ENCODE measurements at places on chromosomes 11 and 22.

- DNase-seq, result no peak
Observed at GRCh38 chr11:125157953-125158680, 6.4 kb upstream of the PKNOX2 start.

DNA sequence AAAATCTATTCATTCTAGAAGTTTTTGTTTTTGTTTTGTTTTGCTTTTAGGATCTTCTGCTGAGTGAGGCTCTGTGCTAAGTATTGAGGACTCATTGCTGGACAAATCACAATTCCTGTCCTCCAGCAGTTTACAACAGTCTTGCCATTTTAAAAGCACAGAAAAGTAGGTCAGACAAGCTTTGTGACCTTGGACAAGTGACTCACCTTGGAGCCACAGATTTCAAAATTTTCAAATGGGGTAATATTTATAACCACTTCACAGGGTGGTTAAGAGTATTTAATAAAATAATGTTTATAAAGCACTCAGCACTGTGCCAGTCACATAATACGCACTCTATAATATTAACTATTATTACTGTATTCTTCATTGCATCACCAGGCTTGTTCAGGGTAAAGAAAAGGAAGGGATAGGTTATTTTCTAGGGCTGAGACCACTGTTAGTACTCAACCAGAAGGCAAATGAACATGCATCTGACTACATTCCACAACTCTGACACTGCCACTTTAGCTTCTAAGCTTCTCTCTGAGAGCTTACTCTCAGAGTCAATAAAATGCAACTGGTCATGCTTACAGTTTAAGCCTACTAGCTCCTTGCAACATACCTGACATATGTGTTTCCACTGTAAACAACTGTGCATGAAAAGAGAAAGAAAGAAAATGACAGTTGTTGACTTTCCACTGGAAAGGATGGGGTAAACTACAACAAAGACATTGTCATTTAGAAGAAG, 63.2 kb upstream of the FIBIN start:
- no peak for DNase-seq

GRCh38 chr11:90845799-90846198, 623.0 kb upstream of the CHORDC1 start:
- no peak for DNase-seq

DNA sequence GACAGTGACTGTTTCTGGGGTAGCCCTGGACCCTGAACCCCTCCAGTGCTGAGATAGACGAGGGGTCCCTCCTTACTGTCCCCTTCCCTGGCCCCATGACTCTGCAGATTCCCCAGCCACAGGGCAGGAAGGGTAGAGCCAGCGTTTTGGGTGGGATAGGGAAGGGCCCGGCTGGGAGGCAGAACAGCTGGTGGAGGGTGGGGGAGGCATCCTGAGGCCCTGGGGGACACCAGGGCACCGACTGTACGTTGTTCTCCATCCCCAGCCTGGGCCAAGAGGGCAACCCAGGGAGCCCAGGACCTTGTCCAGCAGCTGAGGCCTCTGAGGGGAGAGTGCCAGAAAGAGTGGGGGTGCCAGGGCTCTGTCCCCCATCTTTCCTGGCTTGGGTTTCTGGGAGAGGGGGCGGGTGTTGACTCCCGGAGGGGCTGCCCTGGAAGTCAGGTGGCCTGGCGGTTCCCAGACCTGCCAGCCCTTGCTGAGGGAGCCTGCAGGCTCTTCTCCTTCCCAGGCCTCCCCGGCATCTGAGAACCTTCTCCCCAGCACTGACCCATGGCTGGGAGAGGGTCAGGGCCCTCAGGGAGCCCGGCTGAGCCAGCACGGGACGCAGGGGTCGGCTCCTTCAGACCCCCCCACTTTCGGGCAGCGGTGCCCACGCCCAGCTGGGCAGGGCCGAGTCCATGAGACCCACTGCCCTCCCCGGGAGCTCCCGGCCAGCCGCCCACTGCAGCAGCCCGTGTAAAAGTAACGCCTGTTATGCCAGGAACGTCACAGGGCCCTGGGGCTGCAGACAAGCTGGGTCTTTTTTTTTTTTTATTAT, 30.3 kb downstream of the IGF2 start:
- no peak for DNase-seq

DNA sequence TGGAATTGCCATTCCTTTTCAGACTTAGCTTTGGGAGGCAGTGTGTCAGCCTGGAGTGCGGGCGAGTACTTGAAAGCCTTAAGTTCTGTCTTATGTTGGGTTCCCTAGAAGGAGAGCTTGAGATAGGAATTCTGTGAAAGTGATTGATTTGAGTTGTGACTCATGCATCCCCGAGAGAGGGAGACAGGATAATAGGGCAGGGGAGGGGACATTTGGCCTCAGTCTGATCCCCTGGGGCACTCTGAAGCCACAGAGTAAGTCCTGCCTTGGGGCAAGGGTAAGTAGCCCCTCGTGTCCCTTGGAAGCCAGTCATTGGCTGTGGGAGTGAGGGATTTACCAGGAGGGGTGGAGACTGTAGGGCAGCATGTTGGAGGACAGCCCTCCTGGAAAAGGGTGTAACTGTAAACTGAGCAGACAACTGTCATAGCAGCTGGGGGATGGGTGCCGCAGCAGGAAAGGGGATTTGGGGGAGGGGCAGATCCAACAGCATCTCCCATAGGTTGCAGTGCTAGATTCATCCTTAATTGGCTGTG, 44.0 kb downstream of the KIAA1671 start:
- no peak for DNase-seq

- no peak for DNase-seq
Observed at GRCh38 chr11:72655896-72656464, 18.2 kb downstream of the PDE2A start.

- no peak for DNase-seq
Observed at GRCh38 chr11:16001899-16002426, 354.4 kb downstream of the SOX6 start.

- no peak for DNase-seq
Observed at GRCh38 chr11:70759846-70760245, 361.5 kb downstream of the CTTN start.

DNA sequence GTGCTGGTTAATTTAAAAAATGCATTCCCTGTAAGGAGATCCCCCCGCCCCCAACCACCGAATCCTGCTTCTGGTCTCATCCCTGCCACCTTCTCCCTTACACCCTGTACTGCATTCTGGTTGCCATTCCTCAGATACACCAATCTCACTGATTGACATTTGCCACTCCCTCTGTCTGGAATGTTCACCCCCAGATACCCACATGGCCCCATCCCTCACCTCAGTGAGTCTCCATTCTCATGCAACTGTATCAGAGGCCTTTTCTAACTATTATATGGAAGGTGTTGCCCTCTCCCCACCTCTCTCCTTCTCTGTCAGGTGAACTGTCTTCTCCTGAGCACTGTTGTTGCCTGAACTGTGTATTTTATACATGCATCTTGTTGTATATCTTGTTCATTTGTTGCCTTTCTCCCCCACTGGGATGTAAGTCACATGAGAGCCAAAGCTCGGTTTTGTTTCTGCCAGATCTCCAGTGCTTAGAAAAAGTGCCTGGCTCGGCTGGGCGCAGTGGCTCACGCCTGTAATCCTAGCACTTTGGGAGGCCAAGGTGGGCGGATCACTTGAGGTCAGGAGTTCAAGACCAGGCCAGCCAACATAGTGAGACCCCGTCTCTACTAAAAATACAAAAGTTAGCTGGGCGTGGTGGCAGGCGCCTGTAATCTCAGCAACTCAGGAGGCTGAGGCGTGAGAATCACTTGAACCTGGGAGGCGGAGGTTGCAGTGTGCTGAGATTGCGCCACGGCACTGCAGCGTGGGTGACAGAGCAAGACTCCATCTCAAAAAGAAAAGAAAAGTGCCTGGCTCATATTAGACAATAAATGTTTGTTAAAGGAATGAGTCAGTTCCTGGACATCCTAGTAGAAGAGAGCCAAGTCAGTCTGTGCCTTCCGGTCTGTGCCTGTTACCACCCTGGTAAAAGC, 61.0 kb downstream of the TNRC6B start:
- DNase-seq, result no peak

DNA sequence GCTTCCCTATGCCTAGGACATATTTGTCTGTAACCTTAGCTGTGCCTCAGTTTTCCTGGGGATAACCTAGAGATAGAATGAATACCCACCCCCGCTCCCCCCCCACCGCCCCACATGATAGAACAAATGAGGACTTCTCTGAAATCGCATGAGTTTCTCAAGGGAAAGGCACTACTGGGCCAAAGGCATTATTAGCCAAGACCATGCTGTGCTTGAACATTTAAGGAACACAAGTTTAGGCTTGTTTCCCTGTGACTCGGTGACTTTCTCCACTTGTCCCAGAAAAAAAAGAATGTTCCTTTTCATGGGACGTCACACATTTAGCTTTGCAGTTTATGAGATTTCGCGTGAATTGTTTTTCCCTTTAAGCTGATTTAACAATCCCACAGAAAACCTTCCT, 51.4 kb upstream of the CRTAM start:
- no peak for DNase-seq

DNA sequence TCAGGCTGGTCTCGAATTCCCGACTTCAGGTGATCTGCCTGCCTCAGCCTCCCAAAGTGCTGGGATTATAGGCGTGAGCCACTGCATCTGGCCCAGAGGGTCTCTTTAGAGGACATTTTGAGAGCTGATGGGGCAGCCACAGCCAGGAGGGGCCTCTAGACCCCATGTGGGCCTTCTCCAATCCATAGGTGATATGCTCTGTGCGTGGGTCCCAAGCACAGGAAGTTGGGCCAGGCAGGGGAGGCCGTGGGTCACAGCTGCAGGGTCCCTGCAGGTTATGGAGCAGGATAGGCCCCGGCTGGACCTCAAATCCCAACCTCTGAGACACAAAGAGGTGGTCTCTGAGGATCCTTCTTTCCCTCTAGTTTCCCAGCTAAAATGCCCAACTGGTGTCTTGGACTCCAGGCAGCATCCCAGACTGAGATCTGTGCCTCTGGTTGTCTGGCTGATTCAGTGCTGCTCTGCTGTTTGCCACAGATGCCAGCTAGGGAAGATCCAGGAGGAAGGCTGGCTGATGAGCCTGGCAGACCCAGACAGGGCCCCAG, 1.5 kb downstream of the LRRC75B start:
- no peak for DNase-seq

- DNase-seq, result no peak
Observed at GRCh38 chr11:111400595-111400994, 21.5 kb upstream of the POU2AF1 start.

- DNase-seq, result no peak
Observed at GRCh38 chr11:19344661-19345518, 104.1 kb upstream of the E2F8 start.

DNA sequence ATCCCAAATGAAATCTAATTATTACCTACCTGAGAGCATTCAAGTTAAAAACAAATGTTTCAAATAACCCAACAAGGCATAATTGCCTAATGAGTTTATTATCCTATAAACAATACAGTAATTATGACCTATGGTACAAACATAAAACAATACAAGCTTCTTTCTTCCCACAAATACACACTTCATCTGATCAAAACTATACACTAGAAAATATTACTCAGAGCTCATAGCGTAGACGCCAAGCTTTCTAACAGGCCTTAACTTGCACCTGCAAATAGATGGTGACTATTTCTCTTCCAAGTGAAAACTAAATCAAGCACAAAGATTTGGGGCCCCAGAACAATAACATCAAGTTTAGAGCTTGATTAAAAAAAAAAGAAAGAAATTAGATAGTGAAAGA, 78.1 kb downstream of the SOX6 start:
- DNase-seq, result no peak

DNA sequence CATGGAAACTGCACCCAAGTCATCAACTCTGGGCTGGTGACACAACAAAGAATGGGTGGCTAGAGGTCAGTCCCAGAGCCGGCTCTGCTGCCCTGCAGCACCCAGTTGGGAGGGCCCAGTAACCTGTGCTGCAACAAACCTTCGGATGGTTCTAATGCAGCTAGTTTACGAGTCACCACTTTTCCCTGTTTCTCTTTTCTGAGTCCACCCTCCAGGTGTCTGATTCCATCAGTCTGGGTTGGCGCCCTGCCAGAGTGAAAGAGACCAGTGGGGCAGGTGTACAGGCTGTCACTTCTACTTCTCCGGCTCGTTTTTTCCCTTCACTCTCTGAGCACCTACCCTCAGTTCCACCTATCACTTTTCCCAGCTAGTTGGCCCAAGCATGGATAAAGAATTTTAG, 572.9 kb downstream of the NTM start:
- no peak for DNase-seq

DNA sequence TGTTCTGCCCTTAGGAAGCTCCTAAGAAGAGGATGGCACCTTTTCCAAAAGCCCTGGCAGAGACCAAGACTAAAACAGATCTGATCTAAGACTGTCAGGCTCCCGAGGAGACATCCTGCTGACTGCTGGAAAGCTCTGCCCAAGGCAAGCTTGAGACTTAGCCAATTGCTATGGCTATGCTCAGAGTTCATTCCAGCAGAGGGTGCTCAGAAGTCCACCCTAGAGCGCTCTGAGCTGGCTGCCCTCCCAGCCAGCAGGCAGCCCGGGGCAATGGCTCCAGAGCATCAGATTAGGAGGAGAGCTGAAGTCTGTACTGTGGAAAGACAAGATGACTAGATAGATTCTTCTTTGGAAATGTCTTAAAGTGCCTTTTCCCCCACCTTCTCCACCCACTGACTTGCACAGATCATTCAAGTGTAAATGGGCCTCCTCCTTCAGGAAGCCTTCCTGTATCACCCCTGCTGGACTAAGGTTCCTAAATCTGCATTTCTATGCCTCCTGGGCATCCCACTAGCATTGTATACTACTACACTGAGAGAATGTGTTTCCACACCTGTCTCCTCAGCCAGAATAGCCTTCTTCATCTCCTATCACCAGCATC, 23.4 kb downstream of the LRRC55 start:
- no peak for DNase-seq

- no peak for DNase-seq
Observed at GRCh38 chr11:30150425-30150824, 80.4 kb upstream of the FSHB start.

DNA sequence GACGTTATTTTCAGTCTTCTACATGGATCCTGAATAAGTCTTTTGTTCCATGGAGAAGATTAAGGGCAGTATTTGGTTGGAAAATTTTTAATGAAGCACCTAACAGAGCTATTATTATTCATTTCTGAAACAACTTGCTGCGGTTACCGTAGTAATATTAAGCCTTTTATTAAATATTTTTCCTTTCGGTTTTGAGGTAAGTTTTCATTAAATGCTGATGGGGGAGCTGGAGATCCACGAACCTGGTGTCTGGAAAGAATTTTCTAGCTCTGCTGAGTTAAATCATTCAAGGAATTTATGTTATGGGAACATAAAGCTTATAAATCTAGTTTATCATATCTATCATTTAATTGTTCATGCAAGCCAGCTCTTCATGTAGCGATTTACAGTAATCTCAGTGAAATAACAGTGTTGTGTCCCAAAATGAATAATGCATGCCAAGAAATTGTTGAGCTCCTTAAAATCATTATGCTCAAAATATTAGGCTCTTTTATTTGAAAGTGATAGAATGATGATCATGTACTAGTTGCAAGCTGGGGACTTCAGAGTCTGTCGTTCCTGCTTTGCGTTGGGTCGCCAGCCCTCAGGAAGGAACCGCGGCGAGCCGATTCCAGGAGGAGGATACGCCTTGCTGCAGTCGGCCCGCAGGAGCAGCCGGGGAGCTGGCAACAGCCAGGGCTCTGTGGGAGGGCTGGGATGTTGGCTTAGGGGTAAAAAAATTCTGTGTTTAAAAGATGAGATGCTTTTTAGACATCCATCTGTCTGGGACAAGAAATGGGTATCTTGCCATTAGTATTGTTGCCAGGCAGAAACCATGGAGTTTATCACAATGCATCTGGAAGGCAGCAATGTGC, 83.1 kb downstream of the TBC1D22A start:
- no peak for DNase-seq

Measured in stimulated activated CD4-positive, alpha-beta T cell treated with anti-CD3 and anti-CD28 coated beads, Interleukin-2, amount 100 ng/mL, for 24 hours (primary cell).